ENCODE measurements at places on chromosomes 7 and 10. TPM values are rescaled to one million over a fixed set of nuclear protein-coding genes. Genes with fewer than 3 reads are reported as not detected.

Gene CACNB2
- total RNA-seq = 22.3 TPM

Gene EIF4H
- total RNA-seq = 182 TPM

Gene SPRN
- not detected for total RNA-seq

Gene PVRIG
- not detected for total RNA-seq

Gene ELN
- total RNA-seq = 23.9 TPM

Gene CTAGE8
- 0.21 TPM for total RNA-seq

Gene HABP2
- total RNA-seq = not detected

Gene UCMA
- total RNA-seq = not detected

Gene EPHB6
- 0.55 TPM for total RNA-seq

Gene MKI67
- total RNA-seq = 0.43 TPM

All from heart right ventricle (tissue), 16 donors.